ENCODE measurements at places on chromosomes 13 and 19.

DNA sequence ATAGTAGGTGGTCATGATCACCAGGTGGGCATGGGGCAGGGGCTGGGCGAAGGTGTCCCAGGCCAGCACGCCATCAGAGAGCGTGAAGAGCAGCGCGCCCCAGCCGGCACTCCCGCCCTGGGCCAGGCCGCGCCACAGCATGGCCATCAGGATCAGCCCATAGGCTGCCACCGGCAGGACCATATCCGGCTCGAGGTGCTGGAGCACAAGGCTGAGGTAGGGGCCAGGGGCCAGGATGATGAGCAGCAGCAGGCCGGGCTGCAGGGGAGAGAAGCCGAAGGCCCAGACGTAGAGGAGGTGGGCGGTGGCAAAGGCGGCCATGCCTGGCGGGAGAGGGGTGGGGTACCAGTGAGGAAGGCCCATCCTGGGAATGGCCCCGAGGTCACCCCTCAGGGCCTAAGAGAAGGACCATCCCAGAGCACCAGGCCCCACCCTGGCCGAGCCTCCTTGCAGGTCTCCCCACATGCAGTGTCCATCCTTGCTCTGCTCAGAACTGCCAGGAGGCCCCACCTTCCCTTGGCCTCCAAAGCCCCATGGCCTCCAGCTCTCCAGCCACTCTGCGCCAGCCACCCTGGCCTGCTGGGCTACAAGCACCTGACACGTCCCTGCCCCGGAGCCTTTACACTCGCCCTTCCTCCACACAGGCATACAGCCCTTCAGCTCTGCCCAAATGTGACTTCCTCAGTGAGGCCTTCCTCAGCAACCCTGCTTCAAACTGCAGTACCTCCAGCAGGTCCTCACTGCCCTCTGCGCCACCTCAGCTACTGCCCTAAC, 1.1 kb downstream of the TMEM86B start:
- DNase-seq = no peak

DNA sequence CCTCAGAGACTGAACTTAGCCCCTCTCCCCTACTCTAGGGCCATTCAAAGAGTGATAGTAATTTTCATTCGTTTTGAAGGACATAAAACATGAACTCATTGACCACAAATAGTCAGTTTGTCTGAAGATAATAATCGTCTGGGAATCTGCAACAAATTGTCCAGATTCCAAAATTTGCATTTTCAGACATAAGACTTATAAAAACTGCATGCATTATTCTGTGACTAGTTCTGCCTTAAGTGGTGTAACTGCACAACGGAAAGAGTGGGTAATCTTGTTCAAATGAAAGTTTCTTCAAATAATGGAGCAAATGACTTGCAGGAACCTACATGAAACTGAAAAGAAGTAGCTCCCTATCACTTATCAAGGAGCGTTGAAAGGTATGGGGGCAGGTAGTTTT, 8.4 kb downstream of the CSNK1A1L start:
- DNase-seq = peak; percentile 25

DNA sequence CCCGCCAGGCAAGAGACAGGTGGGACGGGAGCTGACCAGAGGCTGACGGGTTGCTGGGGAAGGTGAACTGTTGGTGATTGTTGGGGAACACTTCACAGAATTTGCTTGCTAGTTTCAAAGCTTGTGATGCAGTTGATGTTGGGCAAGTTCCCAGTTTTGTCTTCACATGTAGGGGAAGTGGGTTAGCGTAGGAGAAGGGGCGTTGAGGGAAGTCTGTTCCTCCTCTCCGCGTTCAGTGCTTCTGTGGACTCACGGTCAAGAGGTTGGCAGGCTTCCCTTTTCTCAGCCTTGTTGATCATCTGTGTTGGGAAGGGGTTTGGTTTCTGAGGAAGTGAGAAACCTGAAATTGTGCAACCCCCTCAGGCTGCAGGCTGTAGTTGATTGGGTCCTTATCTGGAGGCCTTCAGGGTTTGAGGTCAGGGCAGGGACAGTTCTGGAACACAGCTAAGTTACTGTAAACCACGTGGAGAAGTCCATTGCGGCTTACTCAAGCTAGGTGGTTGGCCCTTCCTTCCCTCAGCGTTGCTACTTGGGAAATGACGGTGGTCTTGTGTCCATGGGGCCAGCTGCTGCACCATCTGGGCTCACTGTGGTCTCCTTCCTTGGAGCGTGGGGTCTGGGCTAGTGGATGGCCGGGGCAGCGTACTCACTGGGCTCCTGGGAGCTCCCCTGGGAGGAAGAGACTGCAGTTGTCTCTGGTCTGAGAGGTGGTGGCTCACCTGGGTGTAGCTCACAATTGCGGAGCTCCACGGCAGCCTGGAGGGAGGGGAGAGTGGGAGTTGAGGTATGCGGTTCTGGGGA, 7.5 kb downstream of the RPS9 start:
- peak; percentile 58 for DNase-seq

DNA sequence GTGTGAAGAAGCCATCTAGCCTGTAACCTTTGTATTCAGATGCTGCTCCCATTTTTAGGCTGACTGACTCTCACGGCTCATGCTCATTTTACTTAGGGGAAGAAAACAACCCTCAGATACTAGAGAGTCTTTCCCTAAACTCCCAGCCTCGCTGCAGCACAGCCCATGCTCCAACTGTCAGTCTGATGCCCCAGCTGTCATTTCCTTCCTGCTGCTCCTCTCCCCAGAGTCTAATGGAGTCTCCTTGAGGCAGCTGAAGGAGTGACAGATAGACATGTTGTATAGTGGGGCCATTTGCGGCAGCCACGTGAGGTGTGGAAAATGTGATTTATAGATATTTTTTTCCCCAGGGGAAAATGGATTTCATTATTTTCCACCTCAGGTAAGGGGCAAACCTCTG, 59.2 kb upstream of the OLFM4 start:
- DNase-seq = no peak

DNA sequence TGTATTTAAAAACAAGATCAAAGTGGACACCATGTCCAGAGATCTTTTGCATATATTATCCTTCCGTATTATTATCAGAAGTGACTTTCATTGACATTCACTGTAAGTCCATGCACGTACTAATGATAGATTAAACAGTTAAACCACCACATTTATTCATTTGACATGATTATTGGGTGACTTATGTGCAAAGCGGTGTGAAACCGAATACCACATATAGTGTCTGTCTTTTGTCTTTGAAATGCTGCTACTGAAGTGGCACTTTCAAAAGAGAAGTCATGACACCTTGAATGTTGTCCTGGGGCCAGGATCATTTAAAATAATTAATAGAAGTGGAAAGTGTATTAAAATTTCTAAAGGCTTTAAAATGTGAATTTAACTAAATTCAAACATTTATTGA, 100.1 kb downstream of the ERCC5 start:
- DNase-seq = no peak

- DNase-seq = no peak
Measured at GRCh38 chr19:12668346-12668745, 1.7 kb downstream of the WDR83 start.

DNA sequence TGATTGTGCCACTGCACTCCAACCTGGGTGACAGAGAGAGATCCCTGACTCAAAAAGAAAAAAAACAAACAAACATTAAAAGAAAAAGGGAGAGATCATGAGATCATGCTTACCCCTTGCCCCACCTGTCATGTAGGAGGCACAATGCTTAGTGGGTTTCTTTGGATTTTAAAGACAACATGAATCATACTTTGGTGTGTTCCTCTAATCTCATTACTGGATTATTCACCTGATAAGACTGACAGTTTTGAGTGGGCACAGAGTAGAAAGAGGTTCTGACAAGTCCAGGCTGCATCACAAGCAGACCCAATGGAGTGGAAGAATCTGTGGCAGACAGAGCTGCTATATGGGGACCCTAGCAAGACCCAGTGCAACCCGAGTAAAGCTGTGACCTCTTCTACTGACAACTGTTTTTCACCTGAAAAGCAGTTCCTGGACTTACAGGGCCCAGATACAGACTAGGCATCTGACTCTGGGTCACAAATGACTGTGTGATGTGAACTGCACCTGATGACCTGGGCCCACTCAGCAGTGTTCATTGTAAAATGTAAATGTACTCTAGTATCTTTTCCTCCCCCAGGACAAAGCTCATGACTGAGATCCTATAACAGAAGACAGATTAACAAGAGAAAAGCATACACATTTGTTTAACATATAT, 28.9 kb upstream of the USP12 start:
- DNase-seq = no peak

GRCh38 chr19:40612831-40613689, 11.9 kb downstream of the LTBP4 start:
- no peak for DNase-seq

- DNase-seq = peak; percentile 13
Measured at GRCh38 chr19:43997631-43998290, 5.0 kb upstream of the ZNF230 start.

GRCh38 chr19:1360818-1361461, 22.8 kb upstream of the NDUFS7 start:
- peak; percentile 89 for DNase-seq

GRCh38 chr13:29582171-29582570, 13.3 kb downstream of the SLC7A1 start:
- no peak for DNase-seq

DNA sequence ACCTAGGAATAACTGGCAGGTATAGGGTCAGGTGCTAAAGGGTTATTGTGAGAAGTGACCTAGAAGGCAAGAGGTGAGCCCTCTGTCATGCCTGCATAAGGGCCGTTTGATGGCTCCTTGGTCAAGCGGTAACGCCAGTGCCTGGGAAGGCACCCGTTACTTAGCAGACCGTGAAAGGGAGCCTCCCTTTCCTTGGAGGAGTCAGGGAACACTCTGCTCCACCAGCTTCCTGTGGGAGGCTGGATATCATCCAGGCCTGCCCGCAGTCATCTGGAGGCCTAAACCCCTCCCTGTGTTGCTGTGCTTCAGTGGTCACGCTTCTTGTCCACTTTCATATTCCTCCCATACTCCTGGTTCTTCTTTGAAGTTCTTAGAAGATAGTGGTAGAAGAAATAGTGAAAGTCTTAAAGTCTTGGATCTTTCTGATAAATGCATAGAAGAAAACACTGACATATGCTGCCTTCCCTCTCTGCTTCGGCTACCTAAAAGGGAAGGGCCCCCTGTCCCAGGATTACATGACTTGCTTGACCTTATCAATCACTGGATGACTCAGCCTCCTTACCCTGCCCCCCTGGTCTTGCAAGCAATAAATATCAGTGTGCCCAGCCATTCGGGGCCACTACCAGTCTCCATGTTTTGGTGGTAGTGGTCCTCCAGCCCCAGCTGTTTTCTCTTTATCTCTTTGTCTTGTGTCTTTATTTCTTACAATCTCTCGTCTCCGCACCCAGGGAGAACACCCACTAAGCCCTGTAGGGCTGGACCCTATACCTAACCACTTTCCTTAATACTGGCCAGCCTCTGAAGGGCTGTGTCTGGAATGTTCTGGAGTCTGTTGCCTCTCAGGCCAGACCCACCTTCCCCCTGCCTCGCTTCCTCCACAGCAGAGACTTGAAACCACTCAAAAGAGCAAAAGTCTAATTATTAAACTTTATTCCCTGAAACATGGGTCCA, 16.1 kb upstream of the ABCC4 start:
- DNase-seq = no peak

Data from AG10803 (cell line).